ENCODE measurements at places on chromosomes 4 and X. TPM values are rescaled to one million over a fixed set of nuclear protein-coding genes. Genes with fewer than 3 reads are reported as not detected.

Gene DMRTC1B
- not detected for total RNA-seq

GRCh38 chrX:155876704-155877103 lies 4.4 kb upstream of the VAMP7 start:
- peaks cover 6% of the 10 kb centered on the region for H3K4me1 ChIP-seq
- no peak overlapping the region for H3K27ac ChIP-seq
- DNase-seq, result no peak
- no peaks in the 10 kb centered on the region for H3K36me3 ChIP-seq
- H3K4me3 ChIP-seq, result no peak overlapping the region
- peaks cover 5% of the 10 kb centered on the region for H3K27me3 ChIP-seq

DNA sequence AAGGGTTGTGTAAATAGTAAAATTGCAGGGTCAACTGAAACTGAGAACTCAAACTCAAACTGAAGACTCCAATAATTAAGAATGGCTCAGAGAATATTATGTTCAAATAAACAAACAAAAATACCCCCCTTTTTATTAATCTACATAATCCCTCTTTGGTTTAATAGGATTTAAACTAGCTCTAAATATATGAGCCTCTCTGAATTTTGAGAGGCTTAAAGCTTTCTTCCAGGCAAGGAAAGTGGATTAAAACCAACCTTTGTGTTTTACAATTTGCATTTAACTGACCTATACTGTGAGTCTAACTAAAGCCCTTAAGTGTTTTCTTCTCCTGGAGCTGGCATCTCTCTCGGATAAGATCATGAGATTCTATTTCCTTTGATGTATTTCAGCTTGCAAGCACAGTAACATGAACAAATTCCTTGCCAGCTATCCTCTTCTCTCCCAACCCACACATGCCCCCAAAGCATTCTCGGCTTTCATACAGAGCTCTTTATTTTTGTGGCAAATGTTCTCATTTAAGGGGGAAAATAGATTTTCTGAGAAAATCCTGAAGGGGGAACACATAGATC lies 1310.8 kb upstream of the AGA start:
- no peak for DNase-seq
- H3K27me3 ChIP-seq, result no peaks in the 10 kb centered on the region
- no peak overlapping the region for H3K4me3 ChIP-seq
- H3K36me3 ChIP-seq, result no peaks in the 10 kb centered on the region
- no peak overlapping the region for H3K27ac ChIP-seq

Gene S100G
- not detected for total RNA-seq

GRCh38 chr4:72205298-72205697 lies 173.5 kb downstream of the NPFFR2 start:
- no peak overlapping the region for H3K4me3 ChIP-seq
- no peaks in the 10 kb centered on the region for H3K4me1 ChIP-seq
- no peaks in the 10 kb centered on the region for H3K36me3 ChIP-seq
- no peak for DNase-seq
- no peak overlapping the region for H3K27ac ChIP-seq
- no peaks in the 10 kb centered on the region for H3K27me3 ChIP-seq

Gene DUX4
- not detected for total RNA-seq

- DNase-seq, result peak; percentile 98
- peak overlapping the region; percentile 75 for H3K4me3 ChIP-seq
- H3K4me1 ChIP-seq, result peaks cover 86% of the 10 kb centered on the region
Measured at GRCh38 chr4:121668368-121669162, 28.2 kb downstream of the ANXA5 start.

GRCh38 chrX:97597954-97598353 lies 714.2 kb downstream of the RPA4 start:
- H3K27ac ChIP-seq, result no peak overlapping the region
- no peaks in the 10 kb centered on the region for H3K4me1 ChIP-seq
- no peaks in the 10 kb centered on the region for H3K36me3 ChIP-seq
- DNase-seq, result no peak
- H3K4me3 ChIP-seq, result no peak overlapping the region
- H3K27me3 ChIP-seq, result no peaks in the 10 kb centered on the region

Gene GLRA3
- total RNA-seq, result not detected

Gene MAP7D2
- total RNA-seq, result 0.77 TPM

Data from HFFc6 (cell line).